ENCODE measurements at places on chromosomes 11 and 22. TPM values are rescaled to one million over a fixed set of nuclear protein-coding genes. Genes with fewer than 3 reads are reported as not detected.

DNA sequence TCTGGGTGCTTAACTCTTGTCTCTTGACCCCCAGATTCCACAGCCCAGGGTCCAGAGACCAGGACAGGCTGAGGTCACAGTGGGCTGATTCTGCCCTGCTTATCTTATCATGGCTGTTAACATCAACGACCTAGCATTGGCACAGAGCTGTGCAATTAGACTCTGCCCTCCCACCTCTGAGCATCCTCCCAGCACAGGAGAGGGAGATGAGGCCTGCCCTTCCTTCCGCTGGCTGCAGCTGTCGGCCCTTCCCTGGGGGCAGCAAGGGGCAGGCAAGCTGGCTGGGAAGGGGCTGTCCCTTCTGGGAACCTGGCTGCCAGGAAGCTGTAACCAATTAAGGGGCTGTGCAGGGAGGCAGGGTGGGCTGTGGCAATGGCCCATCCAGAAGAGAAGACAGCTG, 22.5 kb downstream of the LRRC10B start:
- DNase-seq: no peak

- no peak for DNase-seq
These were observed 21.3 kb downstream of the SGSM1 start for GRCh38 chr22:24827296-24827695.

DNA sequence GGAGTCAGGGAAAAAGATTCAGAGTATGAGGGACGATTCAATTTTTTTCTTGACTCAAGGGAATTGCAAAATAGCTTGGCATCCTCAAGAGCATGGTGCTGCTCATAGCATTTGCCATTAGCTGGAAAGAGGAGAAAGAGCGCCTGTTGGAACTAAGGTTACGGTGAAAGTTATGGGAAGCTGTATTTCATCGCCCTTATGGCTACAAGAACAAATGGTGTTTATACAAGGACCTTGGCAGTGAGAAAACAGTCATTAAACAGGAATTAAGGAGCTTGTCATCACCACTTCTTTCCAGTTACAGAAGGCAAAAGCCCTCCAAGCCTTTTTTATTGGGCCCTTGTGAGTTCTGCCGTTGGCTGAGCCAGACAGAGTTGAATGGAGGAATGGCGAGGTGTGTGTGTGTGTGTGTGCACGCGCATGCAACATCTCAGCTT, 74.2 kb downstream of the ALX4 start:
- DNase-seq: peak; percentile 35

CRYAB gene
- 52.8 TPM for polyA plus RNA-seq

WBP2NL gene
- 7.4 TPM for polyA plus RNA-seq

- DNase-seq: no peak
These were observed 65.1 kb upstream of the CARD18 start for GRCh38 chr11:105204636-105205035.

- no peak for DNase-seq
These were observed 35.6 kb downstream of the ETS1 start for GRCh38 chr11:128551611-128552335.

FAM181B gene
- 3.8 TPM for polyA plus RNA-seq

SHANK2 gene
- polyA plus RNA-seq: 39.6 TPM

- DNase-seq: no peak
These were observed 130.8 kb downstream of the CEP164 start for GRCh38 chr11:117458275-117459122.

GRCh38 chr11:64539239-64539638, 51.8 kb upstream of the SLC22A12 start:
- no peak for DNase-seq

HORMAD2 gene
- polyA plus RNA-seq: not detected

GRCh38 chr11:97460091-97460490, 1070.3 kb downstream of the JRKL start:
- no peak for DNase-seq

CECR2 gene
- polyA plus RNA-seq: 21.4 TPM

DNA sequence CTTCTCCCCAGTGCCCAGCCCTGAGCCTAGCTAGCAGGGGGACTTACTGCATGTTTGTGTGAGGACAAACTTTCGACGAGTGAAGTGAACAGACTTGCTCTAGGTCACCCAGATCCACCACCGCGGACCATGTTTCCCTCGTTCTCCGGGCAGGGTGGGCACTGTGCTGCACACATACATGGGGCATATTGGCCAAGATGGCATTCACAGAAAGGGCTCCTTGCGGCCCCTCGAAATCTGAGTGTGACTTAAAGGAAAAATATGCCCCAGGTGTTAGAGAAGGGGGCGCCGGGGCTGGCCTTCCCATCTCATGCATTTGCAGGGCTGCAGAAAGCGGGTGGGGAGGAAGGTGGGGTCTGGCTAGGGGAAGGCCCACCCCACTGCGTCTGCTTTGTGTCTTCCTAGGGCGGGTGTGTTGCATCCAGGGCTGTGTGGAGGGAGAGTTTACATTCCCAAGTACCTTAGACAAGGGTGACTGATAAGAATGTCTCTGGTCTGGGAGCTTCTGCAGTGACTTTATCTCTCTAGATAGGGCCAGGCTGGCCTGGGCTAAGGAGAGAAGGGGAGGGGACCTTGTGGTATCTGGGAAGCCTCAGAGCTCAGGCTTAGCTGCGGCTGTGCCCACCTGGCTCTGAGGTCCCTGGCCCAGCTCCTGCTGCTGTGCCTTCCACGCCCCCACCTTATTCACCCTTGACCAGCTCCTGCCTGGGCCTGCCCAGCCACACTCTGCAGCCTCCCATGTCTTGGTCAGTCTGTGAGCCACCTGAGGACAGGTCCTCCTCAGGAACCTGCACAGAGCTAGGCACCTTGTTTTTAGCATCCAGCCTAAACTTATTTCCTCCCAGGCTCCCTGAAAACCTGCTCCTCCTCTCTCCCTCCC, 45.8 kb downstream of the LRRC32 start:
- no peak for DNase-seq

DNA sequence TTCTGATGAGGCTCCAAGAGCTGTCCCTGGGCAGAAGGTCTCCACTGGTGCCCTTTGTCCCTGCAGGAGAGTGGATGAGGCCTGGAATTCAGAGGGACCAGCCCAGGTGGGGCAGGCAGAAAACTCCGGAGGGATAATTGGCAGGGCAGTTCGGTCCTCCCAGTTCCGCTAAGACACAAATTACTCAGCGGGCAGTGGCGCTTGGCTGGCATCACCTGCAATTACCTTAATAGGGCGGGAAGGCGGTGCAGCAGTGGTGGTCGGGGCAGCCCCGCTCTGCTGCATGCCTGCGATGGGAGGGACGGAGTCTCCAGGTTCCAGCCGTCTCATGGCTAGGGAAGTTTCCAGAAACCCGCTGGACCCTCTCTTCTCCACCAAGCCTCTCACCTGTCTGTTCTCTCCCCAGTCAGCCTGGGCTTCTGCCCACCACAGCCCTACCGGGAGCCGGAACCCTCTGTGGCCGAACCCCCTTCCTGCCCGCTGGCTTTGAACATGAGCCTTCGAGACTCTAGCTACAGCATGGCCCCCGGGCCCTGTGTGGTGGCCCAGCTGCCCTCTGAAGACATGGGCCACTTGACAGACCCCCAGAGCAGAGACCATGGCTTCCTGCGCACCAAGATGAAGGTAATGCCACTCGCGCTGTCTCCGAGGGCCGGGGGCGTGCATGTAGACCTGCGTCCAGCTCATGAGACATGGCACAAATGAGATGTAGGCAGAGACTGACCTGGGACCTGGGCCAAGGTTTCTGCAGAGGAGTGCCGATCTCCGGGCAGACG, 7.0 kb downstream of the OVOL1 start:
- DNase-seq: no peak

- no peak for DNase-seq
These were observed 45.5 kb upstream of the GLYATL1B start for GRCh38 chr11:59040607-59041006.

- DNase-seq: no peak
These were observed 1.1 kb downstream of the TRIM22 start for GRCh38 chr11:5690736-5691135.

LARGE1 gene
- 24.6 TPM for polyA plus RNA-seq

DNA sequence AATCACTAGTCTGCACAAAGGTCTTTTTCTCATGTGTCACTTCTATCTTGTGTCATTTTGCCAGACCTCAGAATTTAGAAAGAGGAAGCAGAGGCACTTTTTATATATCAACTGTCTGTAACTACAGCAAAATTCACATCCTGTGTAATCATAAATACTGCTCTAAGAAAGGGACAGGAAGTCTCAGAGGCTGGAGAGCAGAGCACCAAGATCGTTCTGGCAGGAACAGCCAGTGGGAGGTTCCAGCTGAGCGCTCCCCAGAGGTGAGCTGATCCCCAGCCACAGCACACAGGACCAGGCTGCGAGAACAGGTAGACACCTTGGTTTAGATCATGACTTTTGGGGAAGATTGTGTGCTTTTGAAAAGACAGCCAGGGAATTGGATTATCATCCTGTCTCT, at the start of gene MS4A7:
MS4A7 (plus strand) TSS at position 179 of the 400 bp plus-strand sequence. CDS start 4,610 bp downstream, outside the sequence.
- DNase-seq: no peak

GRCh38 chr11:7436657-7437056, 48.6 kb upstream of the OLFML1 start:
- no peak for DNase-seq

SCN4B gene
- 1.2 TPM for polyA plus RNA-seq

- DNase-seq: no peak
These were observed 3.1 kb downstream of the GAB2 start for GRCh38 chr11:78414321-78415051.

GRCh38 chr22:22216450-22216959, 28.1 kb upstream of the VPREB1 start:
- no peak for DNase-seq
